ENCODE measurements at places on chromosomes 1 and 21.

DNA sequence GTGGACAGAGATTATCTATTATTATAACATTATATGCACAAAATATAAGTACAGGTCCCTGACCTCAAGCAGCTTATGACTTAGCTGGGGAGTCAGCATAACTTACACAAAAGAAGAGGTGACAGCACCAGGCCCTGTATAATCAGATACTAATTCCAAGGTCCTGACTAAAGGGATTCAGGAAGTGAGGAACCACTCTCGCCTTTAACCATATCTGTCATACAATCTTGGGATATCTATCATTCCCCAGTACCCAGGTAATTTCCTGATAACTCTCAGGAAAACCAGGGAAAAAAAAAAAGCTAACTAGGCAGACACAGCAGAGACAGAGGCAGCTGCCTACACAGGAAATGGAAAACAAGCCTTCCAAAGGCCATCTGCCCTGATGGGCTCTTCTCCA is 78.5 kb upstream of the CAMK1G start:
- DNase-seq: no peak

DNA sequence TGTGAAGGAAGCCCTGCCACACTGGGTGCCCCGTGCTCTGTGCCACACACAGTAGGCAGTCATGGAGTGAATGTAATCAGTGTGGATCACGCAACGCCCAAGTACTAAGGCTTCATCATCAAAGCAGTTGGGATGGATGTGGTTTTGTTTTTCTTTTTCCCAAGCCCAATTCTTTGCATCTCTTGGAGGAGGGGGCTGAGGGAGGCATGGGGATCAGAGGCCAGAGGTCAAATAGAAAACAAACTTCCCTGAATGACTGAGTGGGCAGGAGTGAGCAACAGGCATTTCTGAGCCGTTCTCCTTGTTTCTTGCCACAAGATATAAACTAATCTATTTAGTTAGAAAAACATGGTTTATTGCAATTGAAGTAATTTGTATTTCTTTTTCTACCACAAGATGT is 85.3 kb downstream of the TRABD2B start:
- DNase-seq: no peak

GRCh38 chr1:108570128-108570527 is 10.2 kb downstream of the EEIG2 start:
- no peak for DNase-seq

GRCh38 chr1:55129194-55129728 is 85.9 kb downstream of the USP24 start:
- DNase-seq: no peak

DNA sequence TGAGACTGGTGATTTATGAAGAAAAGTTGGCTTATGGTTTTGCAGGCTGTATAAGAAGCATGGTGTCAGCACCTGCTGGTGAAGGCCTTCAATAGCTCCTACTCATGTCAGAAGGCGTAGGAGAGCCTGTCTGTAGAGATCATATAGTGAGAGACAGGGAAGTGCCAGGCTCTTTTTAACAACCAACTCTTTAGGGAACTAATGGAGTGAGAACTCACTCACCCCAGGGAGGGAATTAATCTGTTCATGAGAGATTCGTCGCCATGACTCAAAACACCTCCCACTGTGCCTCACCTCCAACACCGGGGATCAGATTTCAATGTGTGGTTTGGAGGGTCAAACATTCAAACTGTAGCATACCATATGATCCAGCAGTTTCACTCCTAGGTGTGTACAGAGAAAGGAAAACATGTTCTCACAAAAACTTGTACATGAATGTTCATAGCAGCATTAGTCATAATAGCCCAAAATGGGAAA is 72.6 kb downstream of the TTC3 start:
- no peak for DNase-seq

- no peak for DNase-seq
Measured at GRCh38 chr1:155174324-155175280, 953 bp downstream of the TRIM46 start.

GRCh38 chr1:4344065-4344732 is 310.2 kb upstream of the AJAP1 start:
- DNase-seq: no peak

GRCh38 chr1:204426971-204427701 is 15.5 kb upstream of the PPP1R15B start:
- no peak for DNase-seq

DNA sequence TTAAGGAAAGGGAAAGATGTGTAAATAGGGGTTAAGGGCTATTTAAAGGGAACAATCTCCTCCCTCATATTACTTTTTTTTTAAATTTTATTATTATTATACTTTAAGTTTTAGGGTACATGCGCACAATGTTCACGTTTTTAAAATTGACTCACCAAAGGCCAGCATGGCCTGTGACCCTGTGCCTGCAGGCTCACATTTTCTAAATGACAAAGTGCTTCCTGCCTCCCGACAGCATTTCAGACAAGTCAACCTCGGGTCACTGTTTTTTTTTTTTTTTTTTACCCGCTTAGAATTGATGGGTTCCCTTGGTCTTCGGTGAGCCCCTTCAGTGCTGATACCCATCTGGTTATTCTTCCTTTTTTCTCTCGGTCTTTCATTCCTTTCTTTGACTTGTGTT is 70.4 kb upstream of the SCAF4 start:
- no peak for DNase-seq
